ENCODE measurements at places on chromosomes 3 and 15.

GRCh38 chr15:65196637-65197336 lies 11.6 kb upstream of the CLPX start:
- no peak for DNase-seq

DNA sequence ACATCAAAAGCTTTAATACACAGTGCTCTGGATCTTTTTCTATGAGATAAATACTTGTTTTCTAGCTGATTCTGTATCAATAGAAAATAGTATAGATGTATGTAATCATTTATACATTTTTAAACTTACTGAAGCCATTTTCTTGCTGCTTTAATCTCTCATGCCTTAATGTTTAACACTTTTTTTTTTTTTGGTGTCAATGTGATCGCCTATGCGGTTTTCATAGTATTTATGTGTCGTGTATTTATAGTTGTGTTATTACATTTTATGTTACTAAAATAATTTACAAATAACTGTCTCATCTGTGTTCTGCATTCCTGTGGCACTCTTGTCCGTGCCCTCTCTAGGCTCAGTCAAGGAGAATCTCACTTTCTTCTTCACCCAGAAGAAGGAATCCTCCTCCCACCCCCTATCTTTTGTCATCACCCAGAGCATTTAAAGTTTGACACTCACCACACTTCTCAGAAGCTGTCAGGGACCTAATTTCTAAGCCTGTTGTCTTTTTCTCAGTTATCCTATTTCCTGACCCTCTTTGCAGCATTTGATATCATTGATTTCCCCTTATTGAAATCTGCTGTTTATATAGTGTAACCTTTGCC lies 21.4 kb upstream of the GPR171 start:
- DNase-seq, result no peak

- DNase-seq, result no peak
Observed at GRCh38 chr15:46732060-46732459, 985.2 kb upstream of the SEMA6D start.

- no peak for DNase-seq
Observed at GRCh38 chr15:69722924-69723323, 270.3 kb downstream of the RPLP1 start.

DNA sequence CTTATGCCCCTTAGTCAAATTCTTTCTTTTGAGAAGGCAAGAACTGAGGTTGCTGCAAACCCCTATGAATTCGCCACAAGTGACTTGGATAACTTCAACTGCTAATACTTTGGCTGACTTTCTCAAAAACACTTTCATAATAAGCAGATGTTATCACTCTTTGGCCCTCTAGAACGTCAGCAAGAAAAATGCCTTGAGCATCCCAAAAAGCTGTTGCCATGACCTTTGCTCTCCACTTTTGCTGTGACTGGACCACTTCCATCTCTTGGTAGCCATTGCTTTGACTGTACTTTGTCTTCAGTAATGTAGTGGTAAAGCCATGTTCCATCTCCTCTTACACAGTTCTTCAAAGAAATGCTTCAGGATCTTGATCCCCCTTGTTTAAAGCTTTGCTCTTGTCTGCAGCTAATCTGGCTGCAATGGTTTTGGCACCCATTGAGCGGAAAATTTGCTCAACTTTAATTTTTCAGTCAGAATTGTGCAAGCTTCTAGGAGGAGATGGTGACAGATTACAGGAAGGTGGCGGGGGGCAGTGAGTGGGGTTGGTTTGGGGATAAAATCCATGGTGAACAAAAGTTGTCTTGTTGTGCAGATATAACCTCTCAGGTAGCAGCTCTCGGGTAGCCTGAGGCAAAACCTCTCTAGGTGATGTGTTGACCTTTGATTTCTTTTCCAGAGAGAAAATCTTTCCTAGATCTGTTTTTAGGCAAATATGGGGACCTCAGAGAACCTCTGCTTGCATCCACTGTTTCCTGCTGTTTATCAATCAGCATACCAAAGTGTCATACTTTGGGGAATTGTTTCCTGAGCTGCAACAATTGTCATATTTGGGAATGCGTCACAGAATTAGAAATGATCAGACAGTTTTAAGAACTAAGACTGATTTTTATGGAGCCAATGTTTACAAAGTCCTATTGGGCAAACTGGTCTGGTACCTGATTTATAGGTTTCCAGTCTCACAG lies 83.6 kb downstream of the CCR1 start:
- DNase-seq, result no peak

GRCh38 chr15:53359038-53359437 lies 400.4 kb downstream of the WDR72 start:
- no peak for DNase-seq

- no peak for DNase-seq
Observed at GRCh38 chr3:171558188-171558696, 98.0 kb upstream of the TNIK start.

- no peak for DNase-seq
Observed at GRCh38 chr3:122612696-122613095, 35.2 kb downstream of the PARP15 start.

DNA sequence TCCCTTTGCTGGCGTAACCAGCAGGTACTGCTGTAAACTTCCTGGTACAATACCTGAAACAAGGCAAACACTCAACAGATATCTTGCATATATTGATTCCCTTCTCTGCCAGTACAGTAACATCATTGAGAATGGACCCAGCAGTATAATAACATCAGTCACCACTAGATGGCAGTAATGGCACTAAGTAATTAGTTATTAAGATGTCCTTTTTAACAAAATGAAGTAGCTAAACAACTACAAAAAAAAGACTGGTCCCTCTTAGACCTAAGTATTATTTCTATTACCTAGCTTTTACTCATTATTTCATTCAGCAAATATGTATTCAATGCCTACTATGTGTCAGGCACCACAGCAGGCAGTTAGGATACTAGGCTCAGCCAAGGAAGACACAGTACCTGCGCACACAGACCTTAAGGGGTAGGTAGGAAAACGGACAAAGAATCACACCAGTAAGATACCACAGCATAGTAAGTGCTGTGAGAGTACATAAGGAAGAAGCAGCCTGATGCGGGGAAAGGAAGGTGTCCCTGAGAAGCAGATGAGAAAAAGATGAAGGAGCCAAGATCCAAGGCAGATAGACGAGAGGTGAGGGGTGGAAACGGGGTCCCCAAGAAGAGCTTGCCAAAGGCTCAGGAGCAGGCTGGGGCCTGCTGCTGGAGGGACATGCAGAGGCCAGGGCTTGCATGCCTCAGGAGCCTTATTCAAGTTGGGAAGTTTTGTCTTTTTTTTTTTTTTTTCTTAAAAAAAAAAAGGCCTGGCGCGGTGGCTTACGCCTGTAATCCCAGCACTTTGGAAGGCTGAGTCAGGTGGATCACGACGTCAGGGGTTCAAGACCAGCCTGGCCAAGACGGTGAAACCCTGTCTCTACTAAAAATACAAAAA lies 102.7 kb upstream of the CHD2 start:
- DNase-seq, result no peak

GRCh38 chr3:40715551-40715950 lies 190.8 kb downstream of the ZNF621 start:
- DNase-seq, result no peak

DNA sequence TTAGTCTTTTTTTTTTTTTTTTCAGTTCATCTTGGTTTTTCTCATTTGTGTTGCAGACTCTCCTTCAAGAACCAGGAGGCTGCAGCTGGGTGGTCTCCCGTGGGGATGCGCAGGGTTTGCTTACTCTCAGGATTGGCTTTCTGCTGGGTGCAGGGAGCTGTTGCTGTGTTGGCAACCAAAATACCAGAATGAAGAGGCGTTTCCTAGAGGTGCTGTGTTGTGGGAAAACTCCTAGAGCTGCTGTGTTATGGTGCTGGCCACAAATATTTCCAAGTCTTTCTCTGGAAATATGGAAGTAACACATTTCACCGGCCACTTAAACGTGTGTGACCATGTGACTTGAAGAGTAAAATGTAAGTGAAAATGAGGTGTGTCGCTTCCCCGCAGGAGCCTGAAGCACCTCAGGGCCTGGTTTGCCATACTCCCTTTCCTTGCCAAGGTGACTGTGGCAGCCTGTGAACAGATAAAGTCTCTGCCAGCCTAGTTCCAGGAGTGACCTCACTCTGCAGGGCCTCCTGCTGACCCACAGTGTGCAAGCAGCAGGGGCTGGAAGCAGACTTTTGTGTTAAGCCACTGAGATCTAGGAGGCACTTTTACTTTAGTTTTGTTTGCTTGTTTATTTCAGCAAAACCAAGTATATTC lies 258.9 kb downstream of the ADAMTS17 start:
- DNase-seq, result no peak

DNA sequence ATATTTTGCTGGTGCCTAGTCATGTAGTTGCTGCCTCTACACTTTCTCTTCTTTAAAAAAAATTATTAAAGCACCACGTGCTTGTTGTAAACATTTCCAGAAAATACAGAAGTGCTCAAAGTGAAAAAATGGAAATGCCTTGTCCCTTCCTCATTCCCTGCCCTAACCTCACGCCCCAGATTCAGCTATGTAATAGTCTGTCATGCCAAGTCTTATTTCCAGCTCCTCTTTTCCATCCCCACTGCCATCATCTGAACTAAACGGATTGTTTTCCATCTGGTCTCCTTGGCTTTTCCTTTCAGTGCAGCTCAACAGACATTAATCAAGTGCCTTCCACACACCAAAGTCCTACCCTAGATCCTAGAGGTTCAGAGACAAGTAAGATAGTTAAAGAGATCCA lies 15.5 kb downstream of the ZNF774 start:
- no peak for DNase-seq

GRCh38 chr3:39184081-39184967 lies 8.1 kb downstream of the XIRP1 start:
- no peak for DNase-seq

DNA sequence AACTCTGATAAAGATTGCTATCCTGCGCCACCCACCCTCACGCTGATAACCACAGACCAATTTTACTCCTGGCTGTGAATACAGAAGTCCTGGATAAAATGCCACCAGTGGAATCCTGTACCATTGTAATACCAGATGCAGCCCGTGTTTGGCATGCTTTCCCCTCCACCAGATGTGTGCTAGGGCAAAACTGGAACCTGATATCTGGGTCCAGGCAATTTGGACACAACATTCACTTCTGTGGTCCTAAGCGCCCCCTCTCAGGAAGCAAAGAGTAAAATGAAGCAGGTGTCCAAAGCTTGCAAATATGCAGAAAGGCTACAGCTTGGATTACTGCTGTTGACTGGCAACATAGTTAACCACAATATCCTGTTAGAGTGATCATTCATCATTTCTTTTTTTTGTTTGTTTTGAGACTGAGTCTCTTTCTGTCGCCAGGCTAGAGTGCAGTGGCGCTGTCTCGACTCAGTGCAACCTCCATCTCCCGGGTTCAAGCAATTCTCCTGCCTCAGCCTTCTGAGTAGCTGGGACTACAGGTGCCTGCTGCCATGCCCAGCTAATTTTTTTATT lies 32.8 kb downstream of the LOXL1 start:
- DNase-seq, result no peak

DNA sequence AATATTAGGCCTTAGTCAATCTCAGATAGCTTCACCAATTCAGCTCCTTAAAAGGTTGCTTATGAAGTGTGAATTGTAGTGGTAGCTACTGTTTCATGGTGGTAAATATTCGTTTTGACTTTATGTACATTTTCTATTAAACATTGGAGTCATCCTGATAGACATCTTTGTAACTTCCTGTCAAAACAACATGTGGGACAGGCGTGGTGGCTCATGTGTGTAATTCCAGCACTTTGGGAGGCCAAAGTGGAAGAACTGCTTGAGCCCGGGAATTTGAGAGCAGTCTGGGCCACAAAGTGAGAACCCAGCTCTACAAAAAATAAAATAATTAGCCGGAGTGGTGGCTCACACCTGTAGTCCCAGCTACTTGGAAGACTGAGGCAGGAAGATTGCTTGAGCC lies 2.0 kb upstream of the TRIM59 start:
- no peak for DNase-seq

- DNase-seq, result no peak
Observed at GRCh38 chr3:39705351-39705900, 104.0 kb upstream of the MYRIP start.

- no peak for DNase-seq
Observed at GRCh38 chr15:70362350-70362749, 264.6 kb upstream of the TLE3 start.

GRCh38 chr3:30620402-30621360 lies 14.3 kb downstream of the TGFBR2 start:
- DNase-seq, result no peak

GRCh38 chr3:197219619-197220018 lies 78.8 kb downstream of the DLG1 start:
- no peak for DNase-seq

DNA sequence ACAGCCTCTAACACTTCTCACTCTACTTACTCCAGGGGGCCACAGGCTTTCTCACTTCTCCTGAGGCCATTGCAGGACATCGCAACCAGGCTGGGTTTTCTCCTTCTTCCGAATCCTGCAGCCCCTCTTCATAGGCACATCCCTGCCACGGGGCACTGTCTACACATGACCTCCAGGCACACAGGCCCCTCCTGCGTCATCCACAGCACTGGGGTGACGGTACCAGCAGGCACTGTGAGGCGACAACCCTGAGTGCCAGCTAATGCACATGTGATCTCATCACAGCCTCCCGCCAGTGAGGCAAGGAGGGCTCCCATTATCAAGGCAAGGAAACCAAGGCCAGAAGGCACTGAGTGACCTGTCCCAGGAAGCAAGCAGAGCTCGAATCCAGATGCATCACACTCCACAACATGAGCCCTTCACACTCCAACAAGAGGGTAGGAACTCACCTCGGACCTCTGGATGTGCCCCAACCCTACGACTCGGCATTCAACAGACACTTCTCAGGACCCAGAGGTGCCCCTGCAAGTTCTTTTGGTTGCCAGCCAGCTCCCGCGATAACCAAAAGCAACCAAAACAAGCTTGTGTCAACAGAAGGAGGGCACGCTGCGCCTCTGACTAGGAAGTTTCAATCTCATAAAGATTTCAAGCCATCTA lies 16.7 kb downstream of the FAM174B start:
- no peak for DNase-seq

DNA sequence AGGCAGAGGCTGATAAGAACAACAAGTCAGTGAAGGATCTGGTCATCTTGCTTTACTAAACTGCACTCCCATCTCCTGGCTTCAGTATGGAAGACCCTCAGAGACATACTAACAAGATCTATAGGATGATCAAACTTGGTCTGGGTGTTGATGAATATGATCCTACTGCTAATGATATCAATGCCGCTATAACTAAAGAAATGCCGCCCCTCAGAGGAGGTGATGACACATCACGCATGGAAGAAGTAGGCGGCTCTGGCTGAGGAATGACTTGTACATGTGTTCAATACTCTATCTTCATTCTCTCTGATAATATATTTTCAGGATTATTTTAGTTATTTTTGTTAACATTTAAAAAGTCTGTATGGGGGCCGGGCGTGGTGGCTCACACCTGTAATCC lies 17.5 kb upstream of the EIF2B5 start:
- no peak for DNase-seq
